ENCODE measurements at places on chromosomes 5 and 9. TPM values are rescaled to one million over a fixed set of nuclear protein-coding genes. Genes with fewer than 3 reads are reported as not detected.

Gene TERT
- total RNA-seq: not detected

DNA sequence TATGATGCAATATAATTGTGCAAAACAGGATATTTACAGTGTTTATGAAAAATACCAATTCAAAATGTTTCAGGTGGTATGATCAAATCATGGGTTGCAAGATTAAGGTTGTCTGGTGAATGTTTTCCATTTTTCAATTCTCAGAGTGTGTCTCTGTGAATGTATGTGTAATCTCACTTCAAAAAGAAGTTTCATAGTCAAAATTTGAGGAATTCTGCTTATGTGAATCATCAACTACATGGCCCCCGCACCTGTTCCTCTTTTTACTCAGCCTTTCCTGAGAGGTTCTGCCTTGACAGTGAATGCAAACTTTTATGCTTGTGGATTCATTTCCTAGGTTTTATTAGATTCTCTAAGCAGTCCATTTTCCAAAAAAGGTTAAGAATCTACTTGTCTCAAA lies 32.1 kb downstream of the KCTD16 start:
- no peak overlapping the region for H3K4me3 ChIP-seq
- no peaks in the 10 kb centered on the region for H3K36me3 ChIP-seq
- H3K27me3 ChIP-seq: peaks cover 46% of the 10 kb centered on the region
- no peak for DNase-seq
- no peak overlapping the region for H3K27ac ChIP-seq

DNA sequence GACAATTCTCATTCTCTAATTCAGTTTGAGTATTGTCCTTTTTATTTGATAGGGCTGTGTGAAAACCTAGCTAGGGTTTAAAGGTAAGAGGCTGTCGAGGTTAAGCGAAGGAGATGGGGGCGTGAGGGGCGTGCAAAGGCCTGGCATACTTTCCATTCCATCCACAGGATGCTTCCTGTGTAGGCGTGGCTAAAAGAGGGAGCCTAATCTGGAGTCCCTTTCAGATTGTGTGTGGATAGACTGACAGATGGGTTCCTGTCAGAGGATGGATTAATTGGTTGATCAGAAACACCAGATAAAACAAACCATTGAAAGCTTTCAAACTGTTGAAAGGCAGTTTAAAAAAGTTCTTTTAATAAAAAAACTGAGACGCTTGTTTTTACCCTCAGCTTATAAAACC lies 1.1 kb upstream of the ELL2 start:
- H3K36me3 ChIP-seq: no peaks in the 10 kb centered on the region
- peak overlapping the region; percentile 99 for H3K27ac ChIP-seq
- H3K4me1 ChIP-seq: peaks cover 26% of the 10 kb centered on the region
- no peaks in the 10 kb centered on the region for H3K27me3 ChIP-seq

Gene GDF9
- 0.15 TPM for total RNA-seq

DNA sequence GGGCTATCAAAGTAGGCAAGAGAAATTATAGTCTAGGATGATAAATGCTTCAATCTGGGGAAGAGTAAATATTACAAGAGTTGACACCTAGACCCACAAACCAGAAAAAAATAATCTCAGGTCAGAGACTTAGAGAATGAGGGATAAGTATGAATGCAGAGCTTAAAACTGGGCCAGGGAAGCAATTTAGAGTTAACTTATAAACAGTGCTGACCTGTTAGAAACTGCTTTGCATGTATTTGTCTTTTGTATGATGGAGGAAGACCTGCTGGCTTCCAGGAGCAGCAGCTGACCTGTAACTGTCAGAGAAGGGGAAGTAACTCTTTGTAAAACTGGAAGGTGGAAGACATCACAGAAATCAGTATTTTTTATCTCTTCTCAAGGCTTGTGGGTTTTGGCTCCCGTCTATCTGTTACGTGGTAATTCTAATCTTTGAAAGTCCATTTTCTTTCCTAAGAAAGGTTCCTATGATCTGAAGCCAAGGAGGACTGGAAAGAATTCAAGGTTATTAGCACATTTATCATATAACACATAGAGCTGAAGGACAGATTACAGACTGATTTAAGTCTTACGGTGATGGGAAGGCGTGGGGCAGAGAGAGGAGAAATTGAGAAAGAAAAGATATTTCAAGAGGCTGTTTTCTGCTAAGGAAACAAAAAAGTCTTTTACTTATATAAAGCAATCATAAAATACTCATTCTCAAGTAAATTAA lies 114.7 kb upstream of the ADAMTS19 start:
- no peak overlapping the region for H3K4me3 ChIP-seq
- H3K27me3 ChIP-seq: no peaks in the 10 kb centered on the region
- DNase-seq: no peak
- no peak overlapping the region for H3K27ac ChIP-seq
- H3K36me3 ChIP-seq: no peaks in the 10 kb centered on the region
- H3K4me1 ChIP-seq: no peaks in the 10 kb centered on the region

DNA sequence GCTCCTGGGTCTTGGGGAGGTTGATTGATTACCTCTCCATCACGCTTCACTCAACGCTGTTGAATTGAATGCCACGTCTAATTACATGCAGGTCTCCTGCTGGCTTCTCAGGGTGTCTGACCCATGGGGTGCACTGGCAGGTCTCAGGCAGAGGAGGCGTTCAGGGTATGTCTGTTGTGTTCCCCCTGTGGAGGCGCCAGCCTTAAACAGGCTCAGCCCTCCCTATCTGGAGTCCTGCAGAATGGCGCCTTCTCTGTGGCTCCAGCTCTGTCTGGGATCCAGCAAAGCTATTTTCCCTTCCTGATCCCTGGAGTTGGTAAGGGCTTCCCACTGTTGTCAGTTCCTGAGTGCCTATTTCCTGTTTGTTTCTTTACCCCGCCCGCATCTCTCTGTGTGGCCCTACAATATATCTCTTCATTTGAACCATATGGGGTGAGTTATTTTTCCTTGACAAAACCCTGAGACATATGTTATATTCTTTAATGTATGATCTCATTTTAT lies 150.0 kb downstream of the NTRK2 start:
- no peaks in the 10 kb centered on the region for H3K4me1 ChIP-seq
- H3K36me3 ChIP-seq: no peaks in the 10 kb centered on the region
- H3K4me3 ChIP-seq: no peak overlapping the region
- no peak overlapping the region for H3K27ac ChIP-seq
- no peak for DNase-seq

- DNase-seq: no peak
- H3K27ac ChIP-seq: no peak overlapping the region
- H3K4me3 ChIP-seq: no peak overlapping the region
- peaks cover 4% of the 10 kb centered on the region for H3K27me3 ChIP-seq
- no peaks in the 10 kb centered on the region for H3K4me1 ChIP-seq
These were observed 14.9 kb downstream of the GLDC start for GRCh38 chr9:6630502-6631206.

DNA sequence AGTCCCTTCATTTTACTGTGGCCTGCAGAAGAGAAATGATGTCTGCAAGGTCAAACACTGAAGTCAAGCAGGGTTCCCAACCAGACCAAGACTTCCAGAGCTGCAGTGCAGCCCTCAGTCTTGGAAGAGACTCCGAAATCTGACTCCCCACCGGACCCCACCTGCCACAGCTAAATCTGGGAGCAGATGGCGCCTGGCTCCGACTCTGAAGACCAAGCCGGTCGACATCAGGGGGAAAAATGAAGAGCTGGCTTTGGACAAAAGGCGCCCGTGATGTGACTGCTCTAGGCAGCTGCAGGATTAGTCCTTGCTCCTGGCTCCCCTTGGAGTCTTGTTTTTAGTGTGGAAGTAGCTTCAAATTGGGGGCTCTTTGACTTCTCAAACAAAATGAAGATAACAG lies 72.4 kb upstream of the ZNF622 start:
- H3K36me3 ChIP-seq: no peaks in the 10 kb centered on the region
- no peak overlapping the region for H3K27ac ChIP-seq
- no peaks in the 10 kb centered on the region for H3K27me3 ChIP-seq
- no peak overlapping the region for H3K4me3 ChIP-seq

- no peak overlapping the region for H3K27ac ChIP-seq
- H3K36me3 ChIP-seq: no peaks in the 10 kb centered on the region
- H3K27me3 ChIP-seq: no peaks in the 10 kb centered on the region
- no peak for DNase-seq
These were observed 222.0 kb upstream of the KLF4 start for GRCh38 chr9:107711542-107711941.

Gene S1PR3
- total RNA-seq: 10.0 TPM

DNA sequence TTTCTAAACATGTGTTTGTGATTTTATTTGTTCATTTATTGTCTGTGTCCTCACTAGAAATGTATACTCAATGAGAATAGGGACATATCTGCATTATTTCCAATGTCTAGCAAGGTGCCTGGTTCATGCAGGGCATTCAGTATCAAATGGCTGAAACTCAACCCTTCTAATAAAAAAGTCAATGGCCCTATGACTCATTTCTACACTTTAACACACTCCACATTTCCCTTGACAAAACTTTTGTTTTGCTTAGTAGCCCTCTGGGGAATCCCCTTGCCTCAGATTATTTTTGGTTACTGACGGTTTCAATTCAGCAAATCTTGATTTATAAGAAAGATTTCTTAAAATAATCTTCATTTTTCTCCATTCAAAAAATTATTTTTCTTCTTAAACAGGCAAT lies 206.0 kb upstream of the DMRTA1 start:
- H3K27me3 ChIP-seq: no peaks in the 10 kb centered on the region

Gene CAMK4
- total RNA-seq: 2.7 TPM

Gene PCDHAC2
- 5.8 TPM for total RNA-seq

Gene CEL
- total RNA-seq: 1.4 TPM

Gene STPG3
- 0.38 TPM for total RNA-seq

Gene CDH9
- total RNA-seq: not detected

Gene UGT3A2
- total RNA-seq: not detected

Gene APBA1
- total RNA-seq: 4.3 TPM

DNA sequence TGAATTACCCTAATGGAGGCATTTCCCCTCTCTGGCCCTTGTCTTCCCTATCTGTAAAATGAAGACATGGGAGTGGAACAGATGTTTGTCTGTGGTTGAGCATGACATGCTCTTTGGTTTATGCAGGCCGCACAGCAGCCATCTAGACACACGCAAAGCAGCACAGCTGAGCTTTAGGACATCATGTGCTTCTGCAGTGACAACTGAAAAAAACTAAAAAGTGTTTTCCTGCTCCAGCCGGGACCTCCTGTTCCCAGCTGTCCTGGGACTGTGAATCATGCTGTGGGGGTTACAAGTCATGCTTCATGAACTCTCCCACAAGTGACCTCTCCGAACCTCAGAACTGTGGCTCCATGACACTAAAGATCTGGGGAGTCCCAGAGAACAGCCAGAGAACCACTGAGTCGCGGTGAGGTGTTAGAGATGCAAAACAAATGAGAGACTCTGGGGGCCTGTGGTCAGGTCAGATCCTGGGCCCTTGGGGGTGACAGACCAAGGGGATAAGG lies 1.7 kb downstream of the SMIM3 start:
- peaks cover 60% of the 10 kb centered on the region for H3K4me1 ChIP-seq
- no peak for DNase-seq
- H3K27ac ChIP-seq: peak overlapping the region; percentile 92
- no peaks in the 10 kb centered on the region for H3K36me3 ChIP-seq
- peak overlapping the region; percentile 92 for H3K4me3 ChIP-seq

DNA sequence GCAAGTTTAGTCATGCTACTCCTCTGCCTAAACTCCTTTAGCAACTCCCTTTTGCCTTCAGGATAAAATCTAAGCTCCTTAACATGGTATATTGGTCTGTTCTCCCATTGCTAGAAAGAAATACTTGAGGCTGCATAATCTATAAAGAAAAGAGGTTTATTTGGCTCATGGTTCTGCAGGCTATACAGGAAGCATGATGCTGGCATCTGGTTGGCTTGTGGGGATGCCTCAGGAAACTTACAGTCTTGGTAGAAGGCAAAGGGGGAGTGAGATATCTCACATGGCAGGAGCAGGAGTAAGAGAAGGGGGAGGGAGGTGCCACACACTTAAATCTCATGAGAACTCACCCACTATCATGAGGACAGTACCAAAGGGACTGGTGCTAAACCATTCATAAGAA lies 145.0 kb downstream of the GDNF start:
- H3K4me3 ChIP-seq: no peak overlapping the region
- no peaks in the 10 kb centered on the region for H3K27me3 ChIP-seq
- DNase-seq: no peak

DNA sequence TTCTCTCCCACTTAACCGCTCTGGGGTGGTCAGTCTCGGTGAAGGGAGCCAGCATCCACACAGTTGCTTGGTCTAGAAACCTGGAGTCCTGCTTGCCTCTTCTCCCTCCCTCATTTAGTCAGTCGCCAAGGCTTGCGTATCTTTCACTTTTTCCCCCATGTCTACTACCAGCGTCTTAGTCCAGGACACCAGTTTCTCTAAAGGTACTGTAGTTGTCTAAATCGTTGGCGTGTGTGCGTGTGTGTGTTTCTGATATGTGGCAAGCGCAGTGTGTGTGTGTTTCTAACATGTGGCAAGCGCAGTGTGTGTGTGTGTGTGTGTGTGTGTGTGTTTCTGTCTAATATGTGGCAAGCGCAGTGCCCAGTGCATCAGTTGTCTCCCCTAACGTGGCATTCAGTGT lies 641 bp downstream of the ATP6V1G1 start:
- peak overlapping the region; percentile 96 for H3K27ac ChIP-seq
- no peaks in the 10 kb centered on the region for H3K27me3 ChIP-seq
- peaks cover 48% of the 10 kb centered on the region for H3K4me1 ChIP-seq
- H3K4me3 ChIP-seq: peak overlapping the region; percentile 97
- DNase-seq: no peak
- H3K36me3 ChIP-seq: peaks cover 13% of the 10 kb centered on the region

DNA sequence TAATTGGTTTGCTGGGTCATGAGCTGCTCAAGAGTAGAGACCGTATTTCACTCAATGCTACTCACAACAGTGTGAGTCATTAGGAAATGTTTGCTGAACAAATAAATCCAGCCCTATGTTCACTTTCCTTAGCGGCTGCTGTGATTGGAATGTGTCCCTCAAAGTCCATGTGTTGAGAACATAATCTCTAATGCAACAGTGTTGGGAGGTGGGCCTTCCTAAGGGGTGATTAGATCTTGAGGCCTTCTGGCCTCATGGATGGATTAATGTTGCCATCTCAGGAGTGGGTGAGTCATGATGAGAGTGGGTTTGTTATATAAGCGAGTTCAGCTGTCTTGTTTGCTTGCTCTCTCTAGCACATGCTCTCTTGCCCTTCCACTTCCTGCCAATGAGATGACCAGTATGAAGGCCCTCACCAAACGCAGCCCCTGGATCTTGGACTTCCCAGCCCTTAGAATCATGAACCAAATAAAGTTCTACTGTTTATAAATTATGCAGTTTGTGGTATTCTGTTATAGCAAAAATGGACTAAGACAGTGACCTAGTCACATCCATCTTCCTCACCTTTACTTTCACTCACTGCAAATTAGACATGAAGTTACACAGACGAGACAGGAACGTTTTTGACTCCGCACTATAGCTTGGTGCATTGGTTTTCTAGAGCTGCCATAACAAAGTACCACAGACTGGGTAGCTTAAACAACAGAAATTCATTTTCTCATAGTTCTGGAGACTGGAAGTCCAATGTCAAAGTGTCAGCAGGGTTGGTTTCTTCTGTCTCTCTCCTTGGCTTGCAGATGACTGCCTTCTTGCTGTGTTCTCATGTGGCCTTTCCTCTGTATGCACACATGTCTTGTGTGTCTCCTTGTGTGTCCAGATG lies 50.9 kb upstream of the FAM169A start:
- no peaks in the 10 kb centered on the region for H3K36me3 ChIP-seq
- no peaks in the 10 kb centered on the region for H3K4me1 ChIP-seq
- no peaks in the 10 kb centered on the region for H3K27me3 ChIP-seq
- DNase-seq: no peak
